Activated T-cell treated with anti-CD3 and anti-CD28 coated beads for 48 hours (primary cell): ENCODE measurements at places on chromosomes 6 and 20.

DNA sequence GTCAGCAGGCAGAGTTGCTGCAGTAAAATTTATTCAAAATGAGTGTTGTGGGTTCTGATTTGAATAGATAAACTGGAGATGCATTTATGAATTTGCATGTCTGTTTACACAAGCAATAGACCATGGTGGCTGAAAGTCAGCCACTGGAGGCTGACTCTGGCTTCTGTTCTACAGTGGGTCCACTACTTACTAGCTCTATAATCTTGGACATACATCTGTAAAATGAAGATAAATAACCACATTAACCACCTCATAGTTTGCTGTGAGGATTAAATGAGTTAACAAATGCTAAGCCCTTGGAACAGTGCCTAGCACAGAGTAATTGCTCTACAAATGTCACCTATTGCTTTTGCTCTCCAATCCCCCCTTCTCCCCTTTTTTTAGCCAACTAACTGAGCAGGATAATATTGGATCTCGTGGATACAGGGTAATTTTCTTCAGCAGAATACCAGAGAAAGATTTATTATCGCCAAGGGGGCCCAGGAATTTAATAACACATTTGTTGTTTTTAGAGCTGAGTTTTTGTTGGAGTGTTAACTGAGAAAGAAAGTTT lies 1.4 kb upstream of the PM20D2 start:
- DNase-seq = no peak

DNA sequence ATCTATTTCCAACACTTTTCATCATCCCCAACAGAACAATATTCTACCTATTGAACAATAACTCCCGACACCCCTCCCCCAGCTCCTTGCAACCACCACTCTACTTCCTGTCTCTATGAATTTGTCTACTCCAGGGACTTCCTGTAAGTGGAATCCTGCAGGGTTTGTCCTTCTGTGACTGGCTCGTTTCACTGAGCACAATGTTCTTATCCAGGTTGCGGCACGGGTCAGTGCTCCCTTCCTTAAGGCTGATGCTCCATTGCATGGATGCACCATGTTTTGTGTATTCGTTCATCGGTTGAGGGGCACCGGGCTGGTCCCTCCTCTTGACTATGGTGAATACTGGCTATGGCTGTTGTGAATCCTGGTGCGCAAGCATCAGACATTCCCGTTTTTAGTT lies 163.2 kb downstream of the TBXT start:
- no peak for DNase-seq

DNA sequence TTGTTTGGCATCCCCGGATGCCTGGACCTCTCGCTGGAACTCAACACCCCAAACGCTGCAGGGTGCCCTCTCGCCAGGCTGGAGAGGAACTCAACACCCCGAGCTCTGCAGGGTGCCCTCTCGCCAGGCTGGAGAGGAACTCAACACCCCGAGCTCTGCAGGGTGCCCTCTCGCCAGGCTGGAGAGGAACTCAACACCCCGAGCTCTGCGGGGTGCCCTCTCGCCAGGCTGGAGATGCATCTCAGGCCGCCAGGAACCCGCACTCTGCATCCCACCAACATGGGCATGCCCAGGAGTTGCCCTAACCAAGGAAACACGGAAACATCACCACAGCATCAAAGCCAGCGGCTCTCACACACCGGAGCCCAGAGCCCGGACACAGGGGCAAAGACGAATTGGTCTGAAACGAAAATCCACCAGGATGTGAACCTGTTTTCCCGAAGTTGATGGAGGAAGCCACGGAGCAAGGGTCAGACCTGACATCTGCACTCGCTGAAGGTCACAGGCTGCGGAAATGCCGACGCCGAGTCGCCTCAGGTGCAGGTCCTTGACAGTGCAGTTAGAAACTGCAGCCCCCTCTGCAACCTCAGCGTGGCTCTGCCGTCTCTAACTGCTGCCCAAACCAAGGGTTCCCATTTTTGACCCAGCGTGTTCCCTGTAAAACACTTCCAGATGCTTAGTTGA lies 37.5 kb downstream of the DLL1 start:
- no peak for DNase-seq

DNA sequence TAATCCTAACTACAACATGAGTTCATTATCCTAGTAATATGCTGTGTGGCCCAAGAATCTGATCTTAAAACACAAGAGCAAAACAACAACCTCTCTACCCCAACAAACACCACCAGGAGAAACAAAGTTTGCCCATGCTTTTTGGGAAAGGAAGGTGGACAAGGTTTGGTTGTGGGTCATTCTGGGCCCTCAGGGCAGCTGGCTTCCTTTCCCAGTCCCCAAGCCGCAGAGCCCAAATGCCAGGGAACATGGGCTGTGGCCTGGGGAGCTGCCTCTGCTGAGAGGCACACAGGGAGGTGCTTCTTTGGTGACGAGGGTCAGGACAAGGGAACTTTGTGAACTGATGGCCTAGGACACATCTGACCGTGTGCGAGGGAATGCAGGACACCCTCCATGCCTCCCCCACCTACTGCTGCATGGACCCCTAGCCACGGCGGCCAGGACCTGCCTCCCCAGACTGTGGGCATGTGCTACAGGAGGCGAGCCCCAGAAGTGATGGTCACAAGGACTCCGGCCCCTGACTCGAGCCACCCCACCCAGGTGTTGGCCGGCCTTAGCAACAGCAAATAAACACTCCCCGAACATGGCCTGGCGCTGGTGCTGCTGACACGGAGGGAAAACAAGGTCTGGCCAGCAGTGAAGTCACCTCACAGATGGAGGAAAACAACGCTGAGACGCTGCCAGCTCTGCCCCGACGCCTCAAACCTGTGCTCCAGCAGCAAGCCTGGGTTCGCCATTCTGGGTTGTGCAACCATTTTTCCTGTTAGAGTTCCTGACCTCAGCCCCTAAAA lies 55.6 kb downstream of the RRBP1 start:
- DNase-seq = no peak

- DNase-seq = no peak
Measured at GRCh38 chr20:23528867-23529431, 38.0 kb downstream of the CST8 start.

DNA sequence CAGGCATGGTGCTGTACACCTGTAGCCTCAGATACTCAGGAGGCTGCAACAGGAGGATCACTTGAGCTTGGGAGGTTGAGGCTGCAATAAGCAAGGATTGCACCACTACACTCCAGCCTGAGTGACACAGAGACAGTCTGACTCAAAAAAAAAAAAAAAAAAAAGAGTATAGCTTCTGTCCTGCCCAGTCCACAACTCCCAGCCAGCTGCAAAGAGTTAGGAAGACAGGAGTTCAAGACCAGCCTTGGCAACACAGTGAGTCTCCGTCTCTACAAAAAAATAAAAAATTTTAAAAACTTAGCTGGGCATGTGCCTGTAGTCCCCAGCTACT lies 28.3 kb upstream of the TLDC2 start:
- DNase-seq = no peak

- no peak for DNase-seq
Measured at GRCh38 chr6:31131595-31131994, 7.3 kb downstream of the PSORS1C2 start.

DNA sequence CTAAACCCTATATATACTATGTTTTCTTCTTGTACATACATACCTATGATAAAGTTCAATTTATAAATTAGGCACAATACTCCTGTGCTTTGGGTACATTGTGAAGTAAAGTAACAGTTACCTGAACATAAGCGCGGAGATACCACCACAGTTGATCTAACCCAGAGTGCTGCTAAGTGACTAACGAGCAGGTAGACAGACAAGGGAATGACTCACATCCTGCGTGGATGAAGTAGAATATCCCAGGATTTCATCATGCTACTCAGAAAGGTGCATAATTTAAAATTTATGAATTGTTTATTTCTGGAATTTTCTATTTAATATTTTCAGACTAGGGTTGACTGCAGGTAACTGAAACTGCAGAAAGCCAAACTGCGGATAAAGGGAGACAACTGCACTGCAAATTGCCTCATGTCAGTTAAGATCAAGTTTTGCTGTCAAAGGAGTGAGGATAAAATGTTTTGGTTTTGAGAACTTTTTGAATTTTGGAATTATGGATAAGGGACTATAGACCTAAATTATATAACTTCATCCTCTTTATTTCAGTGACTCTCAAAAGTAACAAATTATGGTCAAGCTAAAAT lies 14.4 kb downstream of the MKKS start:
- DNase-seq = no peak

GRCh38 chr6:90765491-90765890 lies 178.6 kb upstream of the MAP3K7 start:
- no peak for DNase-seq

GRCh38 chr20:53168491-53168890 lies 196.3 kb downstream of the TSHZ2 start:
- no peak for DNase-seq

DNA sequence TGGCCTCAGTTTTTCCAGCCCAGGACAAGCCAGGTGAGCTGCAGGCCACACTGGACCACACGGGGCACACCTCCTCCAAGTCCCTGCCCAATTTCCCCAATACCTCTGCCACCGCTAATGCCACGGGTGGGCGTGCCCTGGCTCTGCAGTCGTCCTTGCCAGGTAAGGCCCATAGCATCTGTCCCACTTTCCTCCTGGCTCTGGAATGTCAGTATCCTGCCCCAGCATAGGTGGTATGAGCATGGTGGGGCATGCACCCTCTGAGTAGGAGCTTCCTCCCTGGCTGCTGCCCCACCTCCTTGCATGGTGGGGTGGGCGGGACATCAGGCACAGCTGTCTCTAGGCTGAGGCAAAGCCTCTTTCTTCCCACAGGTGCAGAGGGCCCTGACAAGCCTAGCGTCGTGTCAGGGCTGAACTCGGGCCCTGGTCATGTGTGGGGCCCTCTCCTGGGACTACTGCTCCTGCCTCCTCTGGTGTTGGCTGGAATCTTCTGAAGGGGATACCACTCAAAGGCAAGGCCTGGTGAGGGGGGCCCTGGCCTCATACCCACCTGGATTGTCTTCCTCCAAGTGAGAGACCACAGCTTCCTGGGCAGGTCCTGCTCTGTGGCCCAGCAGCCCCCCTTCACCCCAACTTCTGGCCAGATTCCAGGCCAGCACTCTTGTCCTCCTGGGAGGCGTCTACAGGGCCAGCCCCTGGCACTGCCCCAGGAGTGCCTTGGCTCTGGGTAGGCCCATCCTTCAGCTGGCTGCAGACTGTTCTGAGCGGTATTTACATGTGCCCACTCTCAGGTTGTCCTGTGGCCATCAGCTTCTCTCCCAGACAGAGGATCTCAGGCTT lies 9.1 kb downstream of the PI16 start:
- no peak for DNase-seq

DNA sequence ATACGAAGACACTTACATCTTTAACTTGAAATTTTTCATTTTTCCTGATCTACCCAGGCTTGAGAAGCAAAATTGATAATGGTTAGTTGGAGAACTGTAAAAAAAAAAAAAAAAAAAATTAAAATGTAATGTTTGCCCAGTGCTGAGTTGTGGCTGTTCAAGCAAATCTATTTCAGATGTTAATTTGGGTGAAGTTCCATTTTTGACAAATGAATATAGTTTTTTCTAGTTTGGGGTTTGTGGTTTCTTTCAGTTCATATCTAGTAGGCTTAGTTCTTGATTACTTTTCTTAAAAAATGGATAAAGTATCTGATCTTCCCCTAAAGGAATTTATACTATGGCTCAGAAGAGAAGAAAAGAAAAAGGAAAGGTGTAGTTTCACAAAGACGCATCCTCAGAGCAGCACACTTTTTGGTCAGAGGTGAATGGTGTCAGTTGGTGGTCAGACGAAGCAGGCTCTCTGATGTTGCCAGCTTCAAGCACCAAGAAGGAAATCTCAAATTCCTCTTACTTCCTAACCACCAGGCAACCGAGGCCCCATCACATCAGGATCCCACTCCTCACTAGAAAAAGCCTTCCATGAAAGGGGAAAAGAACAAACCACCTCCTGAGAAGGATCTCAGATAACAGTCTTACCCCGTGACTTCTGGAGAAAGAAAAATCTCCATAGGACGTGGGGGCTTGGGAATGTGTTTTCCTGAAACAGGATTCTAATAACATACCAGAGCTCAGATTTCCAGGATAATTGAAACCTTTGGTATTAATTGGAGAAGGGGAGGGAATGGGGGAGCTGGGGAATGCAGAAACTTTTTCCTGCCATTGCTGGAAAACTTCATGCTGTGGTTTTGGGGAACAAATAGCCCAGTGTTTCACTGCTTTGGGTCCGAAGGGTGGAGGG lies 396.2 kb downstream of the CD83 start:
- DNase-seq = no peak

- DNase-seq = no peak
Measured at GRCh38 chr6:17552861-17553260, 47.2 kb upstream of the FAM8A1 start.

- DNase-seq = no peak
Measured at GRCh38 chr6:94227741-94228140, 808.4 kb upstream of the EPHA7 start.
